Sigmoid colon (tissue), 7 donors: ENCODE measurements at places on chromosomes 12 and 14. TPM values are rescaled to one million over a fixed set of nuclear protein-coding genes. Genes with fewer than 3 reads are reported as not detected.

DNA sequence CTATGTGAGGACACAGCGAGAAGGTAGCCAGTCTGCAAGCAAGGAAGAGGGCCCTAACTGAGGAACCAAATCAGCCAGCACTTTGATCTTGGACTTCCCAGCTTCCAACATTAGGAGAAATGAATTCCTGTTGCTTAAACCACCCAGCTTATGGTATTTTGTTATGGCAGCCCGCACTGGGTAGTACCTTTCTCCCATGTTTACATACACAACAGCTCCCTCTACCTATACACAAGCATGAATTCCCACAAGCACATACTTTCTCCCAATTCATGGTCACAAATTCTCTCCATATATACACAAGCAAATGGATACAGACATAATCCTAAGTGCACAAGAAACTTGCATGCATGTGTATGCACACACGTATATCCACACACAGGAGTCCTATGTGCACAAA, 7.4 kb downstream of the ITGB7 start:
- no peaks in the 10 kb centered on the region for H3K36me3 ChIP-seq
- H3K4me3 ChIP-seq = no peak overlapping the region
- peaks cover 11% of the 10 kb centered on the region for H3K4me1 ChIP-seq
- no peak for DNase-seq
- no peak overlapping the region for H3K27ac ChIP-seq
- H3K27me3 ChIP-seq = no peaks in the 10 kb centered on the region

- H3K36me3 ChIP-seq = no peaks in the 10 kb centered on the region
- no peak overlapping the region for H3K27ac ChIP-seq
- no peak overlapping the region for H3K4me3 ChIP-seq
These were observed 59.6 kb upstream of the SCN8A start for GRCh38 chr12:51531284-51531977.

DNA sequence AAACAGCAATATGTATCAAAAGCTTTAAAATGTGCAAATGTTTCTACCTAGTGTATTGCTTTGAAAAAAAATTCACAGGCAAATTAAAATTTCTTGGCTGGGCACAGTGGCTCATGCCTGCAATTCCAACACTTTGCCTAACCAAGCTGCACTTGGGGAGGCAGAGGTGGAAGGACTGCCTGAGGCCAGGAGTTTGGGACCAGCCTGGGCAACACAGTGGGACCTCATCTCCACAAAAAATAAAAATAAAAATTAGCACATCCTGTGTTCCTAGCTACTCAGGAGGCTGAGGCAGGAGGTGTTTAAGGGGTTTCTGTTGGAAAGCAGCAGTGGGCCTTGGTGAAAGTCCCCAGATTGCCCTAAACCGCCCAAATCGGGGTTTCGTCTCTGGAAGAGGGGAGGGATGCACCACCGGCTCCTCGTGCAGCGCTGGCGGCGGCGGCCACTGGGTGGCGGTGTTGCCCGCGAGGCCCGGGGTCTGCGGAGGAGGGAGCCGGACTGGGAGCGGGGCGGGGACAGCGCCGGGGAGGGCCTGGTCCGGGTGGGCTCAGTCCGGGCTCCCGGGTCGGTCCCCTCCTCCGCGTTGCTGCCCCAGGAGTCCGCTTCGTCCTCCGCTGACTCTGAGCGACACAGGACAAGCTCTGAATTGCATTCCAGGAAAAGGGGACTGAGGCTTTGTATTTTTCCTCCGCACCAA, 265.6 kb downstream of the AACS start:
- H3K4me1 ChIP-seq = no peaks in the 10 kb centered on the region
- H3K4me3 ChIP-seq = peak overlapping the region; percentile 43
- H3K27ac ChIP-seq = no peak overlapping the region
- H3K27me3 ChIP-seq = no peaks in the 10 kb centered on the region
- DNase-seq = peak; percentile 73

GRCh38 chr14:36317650-36318049, 2.8 kb downstream of the MBIP start:
- no peak for DNase-seq
- H3K36me3 ChIP-seq = no peaks in the 10 kb centered on the region
- no peak overlapping the region for H3K27ac ChIP-seq
- H3K4me3 ChIP-seq = no peak overlapping the region

DNA sequence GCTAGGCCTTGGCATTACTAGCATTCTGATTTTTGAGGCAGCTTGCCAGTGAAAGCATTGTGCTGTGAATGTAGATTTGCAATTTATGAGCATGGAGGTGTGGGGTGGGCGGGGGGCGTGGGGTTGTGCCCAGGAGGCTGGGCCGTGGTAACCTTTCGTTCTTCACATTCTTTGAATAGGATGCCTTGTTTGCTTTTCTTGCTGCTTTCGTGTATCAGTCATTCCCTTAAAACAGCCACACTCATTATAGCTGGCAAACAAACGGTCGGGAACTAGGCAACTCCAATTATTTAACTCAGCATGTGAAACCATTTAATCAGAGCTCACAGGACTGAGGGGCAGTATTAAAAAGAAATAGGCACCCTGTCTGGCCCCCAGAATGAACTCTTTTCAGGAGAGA, 115.9 kb upstream of the PELI2 start:
- H3K4me3 ChIP-seq = no peak overlapping the region
- no peak for DNase-seq
- no peak overlapping the region for H3K27ac ChIP-seq
- H3K36me3 ChIP-seq = no peaks in the 10 kb centered on the region
- no peaks in the 10 kb centered on the region for H3K4me1 ChIP-seq

DNA sequence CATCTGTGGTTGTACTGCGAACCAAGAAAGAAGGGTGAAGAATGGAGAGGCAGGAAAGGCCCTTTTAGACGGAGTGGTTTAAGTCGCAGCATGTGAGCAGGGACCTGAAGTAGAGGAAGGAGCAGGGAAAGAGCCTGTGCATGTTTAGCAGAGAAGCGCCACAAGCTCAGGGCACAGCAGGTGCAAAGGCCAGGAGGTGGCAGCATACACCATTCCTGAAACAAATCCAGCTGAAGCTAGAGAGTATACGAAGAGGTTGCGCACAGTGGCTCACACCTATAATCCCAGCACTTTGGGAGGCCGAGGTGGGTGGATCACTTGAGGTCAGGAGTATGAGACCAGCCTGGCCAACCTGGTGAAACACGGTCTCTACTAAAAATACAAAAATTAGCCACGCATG, 49.9 kb downstream of the HELB start:
- H3K27ac ChIP-seq = no peak overlapping the region
- no peak overlapping the region for H3K4me3 ChIP-seq
- H3K27me3 ChIP-seq = no peaks in the 10 kb centered on the region
- no peaks in the 10 kb centered on the region for H3K4me1 ChIP-seq
- H3K36me3 ChIP-seq = no peaks in the 10 kb centered on the region
- no peak for DNase-seq

- no peak for DNase-seq
- H3K27ac ChIP-seq = no peak overlapping the region
- no peaks in the 10 kb centered on the region for H3K4me1 ChIP-seq
- no peaks in the 10 kb centered on the region for H3K27me3 ChIP-seq
These were observed 335.9 kb upstream of the GARIN2 start for GRCh38 chr14:66853311-66853710.

DNA sequence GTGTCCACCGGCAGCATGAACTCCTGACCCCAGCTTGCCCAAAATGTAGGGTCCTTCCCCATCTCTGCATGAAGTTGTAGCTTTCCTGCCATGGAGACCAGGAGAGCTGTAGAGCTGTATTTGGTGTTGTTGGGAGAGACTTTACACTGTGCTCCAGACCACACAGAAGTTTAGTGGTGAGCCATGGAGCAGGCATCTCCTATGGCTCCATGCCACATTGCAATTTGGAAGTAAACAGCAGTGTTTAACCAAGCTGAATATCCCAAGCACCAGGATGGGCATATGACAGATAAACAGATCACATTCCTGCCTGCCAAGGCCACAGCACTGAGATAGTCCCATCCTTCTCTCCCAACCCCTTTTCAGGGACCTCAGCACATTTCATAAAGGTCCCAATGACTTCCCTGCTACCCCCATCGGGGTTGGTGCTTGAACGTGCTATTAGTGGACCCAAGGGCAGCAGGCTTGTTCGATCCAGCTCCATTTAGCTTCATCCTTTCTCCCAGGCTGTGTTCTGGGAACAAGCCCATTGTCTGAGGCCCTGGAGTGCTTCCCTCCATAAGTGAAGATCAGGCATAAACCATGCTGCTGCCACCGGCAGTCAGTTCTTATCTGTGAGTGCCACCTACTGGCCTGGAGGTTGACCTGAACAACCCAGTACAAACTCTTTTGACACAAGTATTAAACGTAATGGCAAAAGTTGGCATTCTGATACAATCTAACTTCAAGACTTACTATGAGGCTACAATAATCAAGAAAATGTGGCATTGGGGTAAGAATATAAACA, 172.3 kb upstream of the ATXN7L3B start:
- H3K36me3 ChIP-seq = no peaks in the 10 kb centered on the region
- no peaks in the 10 kb centered on the region for H3K27me3 ChIP-seq
- no peak overlapping the region for H3K4me3 ChIP-seq
- no peak overlapping the region for H3K27ac ChIP-seq
- no peaks in the 10 kb centered on the region for H3K4me1 ChIP-seq

GRCh38 chr12:18752280-18752920, 14.5 kb downstream of the CAPZA3 start:
- no peaks in the 10 kb centered on the region for H3K27me3 ChIP-seq
- no peak for DNase-seq
- H3K36me3 ChIP-seq = no peaks in the 10 kb centered on the region

GRCh38 chr12:74981541-74981940, 228.1 kb downstream of the KCNC2 start:
- no peak overlapping the region for H3K4me3 ChIP-seq
- no peaks in the 10 kb centered on the region for H3K4me1 ChIP-seq
- no peaks in the 10 kb centered on the region for H3K36me3 ChIP-seq

DNA sequence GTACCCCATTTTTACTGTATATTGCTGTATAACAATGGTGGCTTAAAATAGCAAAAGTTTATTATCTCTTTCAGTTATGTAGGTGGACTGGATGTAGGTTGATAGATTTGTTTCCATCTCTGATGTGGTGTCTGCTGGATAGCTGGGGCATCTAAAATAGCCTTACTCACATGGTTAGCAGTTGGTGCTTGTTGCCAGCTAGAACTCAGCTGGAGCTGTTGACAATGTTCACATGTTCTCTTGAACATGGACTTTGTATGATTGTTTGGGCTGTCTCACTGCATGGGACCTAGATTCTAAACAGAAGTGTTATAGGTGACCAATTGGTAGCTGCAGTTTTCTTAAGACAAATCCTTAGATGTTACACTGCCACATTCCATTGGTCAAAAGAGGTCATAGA, 126.9 kb downstream of the GPHN start:
- peaks cover 6% of the 10 kb centered on the region for H3K4me1 ChIP-seq
- H3K27ac ChIP-seq = no peak overlapping the region
- H3K27me3 ChIP-seq = no peaks in the 10 kb centered on the region
- DNase-seq = no peak

- no peaks in the 10 kb centered on the region for H3K4me1 ChIP-seq
- H3K4me3 ChIP-seq = no peak overlapping the region
- peak overlapping the region; percentile 55 for H3K27ac ChIP-seq
These were observed 10.1 kb downstream of the XRCC3 start for GRCh38 chr14:103705118-103705503.

DNA sequence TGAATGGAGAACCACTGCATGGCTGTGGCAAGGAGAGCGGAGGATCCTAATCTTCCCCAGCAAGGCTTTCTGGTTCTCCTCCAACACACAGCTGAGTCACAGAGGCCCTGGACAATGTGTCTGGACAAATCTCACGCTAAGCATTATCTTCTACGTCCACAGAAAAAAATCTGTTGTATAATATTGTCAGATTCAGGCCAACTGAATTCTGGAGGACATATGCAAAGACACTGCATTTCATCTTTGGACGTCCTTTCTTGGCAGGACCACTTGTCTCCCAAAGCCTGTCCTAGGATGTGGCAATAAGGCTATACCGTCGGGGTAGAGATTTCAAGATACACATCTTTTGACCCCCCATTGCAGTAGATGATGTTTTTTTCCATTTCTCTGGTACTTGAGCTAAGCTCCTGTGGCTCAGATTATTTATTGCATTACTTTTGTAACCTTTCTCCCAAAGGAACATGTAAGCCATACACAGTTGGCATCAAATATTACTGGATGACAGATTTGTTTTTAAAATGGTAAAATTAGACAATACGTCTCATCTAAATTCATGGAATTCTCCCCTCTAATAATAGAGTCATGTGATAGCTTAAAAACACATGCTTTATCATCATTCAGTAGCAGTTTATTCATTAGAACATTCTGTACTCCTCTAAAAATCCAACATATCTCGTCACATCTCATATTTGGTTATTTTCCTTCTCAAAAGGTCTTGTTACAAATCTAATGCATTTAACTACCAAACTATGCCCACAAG, 19.4 kb downstream of the LMO3 start:
- peaks cover 50% of the 10 kb centered on the region for H3K4me1 ChIP-seq
- DNase-seq = peak; percentile 88
- H3K27me3 ChIP-seq = no peaks in the 10 kb centered on the region
- H3K4me3 ChIP-seq = peak overlapping the region; percentile 23

- no peak for DNase-seq
- no peak overlapping the region for H3K4me3 ChIP-seq
- H3K27me3 ChIP-seq = no peaks in the 10 kb centered on the region
- H3K36me3 ChIP-seq = peaks cover 40% of the 10 kb centered on the region
- no peak overlapping the region for H3K27ac ChIP-seq
- no peaks in the 10 kb centered on the region for H3K4me1 ChIP-seq
These were observed 21.0 kb downstream of the ANKLE2 start for GRCh38 chr12:132740652-132741051.

DNA sequence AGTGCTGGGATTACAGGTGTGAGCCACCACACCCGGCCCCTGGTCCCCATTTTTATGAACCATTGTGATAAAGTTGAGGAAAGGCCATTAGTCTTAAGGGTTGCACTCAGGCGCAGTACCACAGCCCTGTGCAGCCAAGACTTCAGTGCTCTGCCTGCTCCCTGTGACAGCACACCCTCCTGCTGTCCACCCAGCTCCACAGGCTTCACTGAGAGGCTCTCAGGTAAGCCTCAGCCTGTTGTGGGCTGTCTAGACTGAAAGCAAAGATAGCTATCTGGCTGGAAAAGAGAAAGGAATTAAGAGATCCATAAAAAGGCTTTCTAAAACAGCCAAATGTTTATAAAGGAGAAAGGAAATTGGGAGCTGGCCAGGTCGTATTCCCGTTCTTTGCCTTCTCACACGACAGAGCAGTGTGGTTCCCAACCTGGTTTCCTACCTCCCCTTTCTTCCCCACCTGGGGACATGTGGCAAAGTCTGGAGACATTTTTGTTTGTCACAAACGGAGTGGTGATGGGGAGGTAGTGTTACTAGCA, 19.1 kb upstream of the DNM1L start:
- H3K4me3 ChIP-seq = no peak overlapping the region
- no peaks in the 10 kb centered on the region for H3K4me1 ChIP-seq
- no peak for DNase-seq
- no peak overlapping the region for H3K27ac ChIP-seq

- no peak for DNase-seq
- H3K27me3 ChIP-seq = no peaks in the 10 kb centered on the region
- H3K36me3 ChIP-seq = no peaks in the 10 kb centered on the region
- H3K4me3 ChIP-seq = no peak overlapping the region
- H3K4me1 ChIP-seq = peaks cover 7% of the 10 kb centered on the region
These were observed 42.5 kb downstream of the TPH2 start for GRCh38 chr12:71981149-71981548.

The ARHGAP9 gene
- total RNA-seq = 4.4 TPM

The COX8C gene
- not detected for total RNA-seq

The RERG gene
- total RNA-seq = 104 TPM

The NCAPD2 gene
- total RNA-seq = 11.8 TPM

The KRT2 gene
- not detected for total RNA-seq

The TAS2R10 gene
- total RNA-seq = 0.33 TPM
